ENCODE measurements at places on chromosomes 2 and 18. TPM values are rescaled to one million over a fixed set of nuclear protein-coding genes. Genes with fewer than 3 reads are reported as not detected.

Gene SFT2D3
- total RNA-seq: 13.7 TPM

Gene GAREM2
- total RNA-seq: 12.1 TPM

Gene STARD6
- total RNA-seq: not detected

Gene REG1B
- total RNA-seq: not detected

GRCh38 chr18:74529378-74529777 is 4.9 kb upstream of the CNDP1 start:
- DNase-seq: no peak

GRCh38 chr18:59272891-59273758 is at the start of gene RAX:
Gene RAX (minus strand): TSS chr18:59273454. CDS start chr18:59273206, 248 bp downstream.
- peak; percentile 60 for DNase-seq

GRCh38 chr2:70974592-70974991 is 3.8 kb upstream of the ANKRD53 start:
- no peak for DNase-seq

DNA sequence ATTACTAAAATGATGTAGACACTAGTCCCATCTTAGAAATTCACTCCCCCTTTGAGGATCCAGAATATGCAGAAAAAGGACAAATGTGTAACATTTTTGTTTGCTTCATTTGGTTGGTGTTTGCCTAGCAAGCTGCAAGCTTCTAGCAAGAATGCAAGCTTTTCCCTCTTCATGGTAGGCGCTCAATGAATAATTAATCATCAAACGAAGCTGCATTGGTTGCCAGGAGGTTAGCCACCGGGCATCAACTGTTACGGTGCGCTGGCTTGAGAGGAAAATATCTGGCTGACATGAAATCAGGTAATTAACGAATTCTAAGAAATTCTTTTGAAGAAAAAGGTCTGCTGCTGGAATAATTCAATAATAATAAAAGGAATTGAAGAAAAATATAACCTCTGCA is 341.0 kb upstream of the KYNU start:
- DNase-seq: no peak

GRCh38 chr2:172196768-172197431 is 94.2 kb upstream of the DLX2 start:
- no peak for DNase-seq

- DNase-seq: no peak
Measured at GRCh38 chr18:3402982-3403451, 47.0 kb upstream of the TGIF1 start.

DNA sequence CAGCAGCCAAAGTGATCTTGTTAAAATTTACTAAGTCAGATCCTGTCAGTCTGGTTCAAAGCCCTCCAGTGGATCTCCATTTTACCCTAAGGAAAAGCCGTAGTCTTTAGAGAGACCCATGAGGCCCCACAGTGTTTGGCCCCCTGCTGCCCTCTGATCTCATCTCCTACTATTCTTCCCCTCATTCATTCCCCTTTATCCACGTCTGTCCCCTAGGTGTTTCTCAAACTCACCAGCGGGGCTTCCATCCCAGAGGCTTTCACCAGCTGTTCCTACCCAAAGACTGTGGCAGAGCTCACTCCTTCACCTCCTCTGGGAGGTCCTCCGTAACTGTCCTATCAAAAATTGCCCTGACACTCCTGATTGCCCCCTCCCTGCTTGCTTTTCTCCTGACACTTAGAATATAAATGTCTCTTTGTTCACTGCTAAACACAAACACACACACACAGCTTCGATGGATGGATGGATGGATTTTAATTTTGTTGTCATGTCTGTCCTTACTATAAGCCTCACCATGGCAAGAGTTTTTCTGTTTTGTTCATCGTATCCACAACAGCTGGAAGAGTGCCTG is 26.1 kb downstream of the LIMS1 start:
- no peak for DNase-seq

DNA sequence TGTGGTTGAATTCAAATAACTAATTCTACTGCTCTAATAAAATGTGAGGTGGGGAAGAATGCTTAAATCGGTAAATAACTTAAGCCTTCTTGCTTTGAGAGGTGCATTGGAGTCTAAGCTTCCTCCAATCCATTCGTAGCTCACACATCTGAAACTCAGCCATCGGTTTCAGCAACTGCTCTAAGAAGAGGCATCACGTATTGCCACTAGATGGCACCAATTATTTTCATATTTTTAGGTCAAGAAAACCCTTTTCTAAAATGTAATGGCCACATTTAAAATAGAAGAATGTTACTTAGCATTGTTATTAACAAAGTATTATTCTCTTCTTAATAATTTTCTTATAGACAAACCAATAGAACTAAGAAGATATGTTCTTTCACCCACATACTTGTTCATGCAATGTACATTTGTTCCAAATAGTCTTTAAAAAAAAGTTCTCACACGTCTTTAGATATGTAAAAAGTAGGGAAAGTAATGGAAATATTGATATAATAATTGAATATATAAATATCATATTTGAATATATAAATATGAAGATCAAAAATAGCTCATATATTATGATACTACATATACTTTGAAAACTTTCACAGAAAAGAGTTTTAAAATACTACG is 229.8 kb downstream of the CCDC178 start:
- DNase-seq: no peak

- DNase-seq: no peak
Measured at GRCh38 chr18:21904856-21905255, 164.3 kb downstream of the MIB1 start.

DNA sequence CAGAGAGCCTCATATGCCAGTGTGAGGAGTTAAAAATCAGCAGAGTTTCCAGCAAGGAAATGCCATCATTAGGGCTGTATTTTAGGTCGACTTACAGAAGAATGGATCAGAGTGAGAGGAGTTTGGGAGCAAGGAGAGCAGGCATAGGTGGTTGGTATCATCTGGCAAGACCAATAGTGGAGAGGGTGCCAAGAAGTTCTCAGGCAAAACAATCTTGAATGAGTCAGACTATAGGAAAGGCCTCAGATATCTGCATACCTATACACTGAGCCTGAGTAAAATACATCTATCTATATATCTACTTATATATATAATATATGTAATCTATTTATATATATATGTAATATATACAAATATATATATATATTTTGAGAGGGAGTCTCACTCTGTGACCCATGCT is 57.3 kb downstream of the TMEFF2 start:
- DNase-seq: no peak
